ENCODE measurements at places on chromosomes 3 and 15.

GRCh38 chr3:180457225-180457624 is 144.7 kb upstream of the TTC14 start:
- peak; percentile 2 for DNase-seq

DNA sequence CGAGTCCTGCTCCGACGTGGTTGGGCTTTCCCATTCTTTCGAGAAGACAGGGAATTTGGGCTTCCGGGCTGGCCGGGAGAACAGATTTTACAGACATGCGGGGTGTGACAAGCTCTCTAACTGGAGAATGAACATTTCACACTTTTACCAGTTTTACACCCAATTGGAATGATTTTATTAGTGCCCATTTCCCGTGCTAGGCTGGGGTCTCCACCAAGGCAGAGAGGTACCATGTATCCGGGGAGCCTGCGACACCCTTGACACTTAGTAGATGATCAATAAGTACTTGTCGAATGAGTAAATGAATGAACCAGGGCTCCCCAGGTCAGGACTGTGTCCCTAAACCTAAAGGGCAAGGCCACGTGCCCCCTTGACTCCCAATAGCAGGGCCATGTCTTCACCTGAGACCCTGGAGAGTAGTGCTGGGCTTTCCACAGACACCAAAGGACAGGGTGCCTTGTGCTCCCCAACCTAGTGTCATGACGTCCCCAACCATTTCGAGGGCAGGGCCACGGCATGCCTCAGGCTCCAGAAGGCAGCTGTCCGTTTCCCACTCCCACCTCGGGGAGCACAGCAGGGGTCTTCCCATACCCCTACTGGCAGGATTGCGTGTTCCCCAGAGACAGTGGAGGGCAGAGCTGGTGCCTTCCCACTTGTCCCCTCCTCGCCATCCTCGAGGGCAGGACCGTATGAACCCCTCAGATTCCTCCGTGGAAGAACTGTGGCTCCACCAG is 679 bp upstream of the MYD88 start:
- peak; percentile 15 for DNase-seq

- DNase-seq = no peak
Measured at GRCh38 chr15:77179541-77179998, 108.7 kb upstream of the TSPAN3 start.

- DNase-seq = peak; percentile 41
Measured at GRCh38 chr3:81452418-81452817, 309.0 kb downstream of the GBE1 start.

DNA sequence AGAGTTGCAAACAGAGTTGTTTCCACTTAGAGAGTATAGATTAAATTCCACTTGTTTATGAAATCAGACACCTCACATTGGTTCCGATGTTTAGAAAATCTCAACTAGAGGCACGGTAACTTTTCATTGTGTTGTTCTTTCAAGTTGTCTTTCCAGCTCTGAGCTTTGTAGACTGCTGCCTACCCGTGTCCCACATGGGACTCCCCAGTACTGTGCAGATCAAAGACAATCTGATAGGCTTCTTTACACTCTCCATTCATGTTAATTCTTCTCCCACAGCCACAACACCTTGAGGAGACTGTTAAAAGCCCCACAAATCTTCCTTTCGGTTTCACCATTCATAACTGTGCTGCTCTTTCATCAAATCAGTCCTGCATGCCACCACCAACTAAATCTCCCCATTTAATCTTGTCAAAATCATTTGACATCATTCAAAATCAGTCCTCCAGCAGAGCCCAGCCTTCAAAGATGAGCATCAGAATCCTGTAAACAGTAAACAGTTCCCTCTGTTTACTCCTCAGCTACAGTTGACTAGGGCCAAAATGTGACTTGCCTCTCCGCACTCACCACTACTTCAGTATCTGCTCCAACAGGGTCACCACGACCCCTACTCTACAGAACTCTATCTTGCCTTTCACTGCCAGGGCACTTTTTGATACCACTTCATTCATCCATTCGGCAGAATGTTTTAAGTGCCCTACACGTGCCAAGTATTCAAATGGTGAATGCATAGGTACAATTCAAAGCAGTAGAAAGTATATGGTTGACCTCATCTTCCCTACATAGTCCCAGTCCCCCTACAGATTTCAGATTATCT is 8.3 kb downstream of the ANXA2 start:
- peak; percentile 49 for DNase-seq

DNA sequence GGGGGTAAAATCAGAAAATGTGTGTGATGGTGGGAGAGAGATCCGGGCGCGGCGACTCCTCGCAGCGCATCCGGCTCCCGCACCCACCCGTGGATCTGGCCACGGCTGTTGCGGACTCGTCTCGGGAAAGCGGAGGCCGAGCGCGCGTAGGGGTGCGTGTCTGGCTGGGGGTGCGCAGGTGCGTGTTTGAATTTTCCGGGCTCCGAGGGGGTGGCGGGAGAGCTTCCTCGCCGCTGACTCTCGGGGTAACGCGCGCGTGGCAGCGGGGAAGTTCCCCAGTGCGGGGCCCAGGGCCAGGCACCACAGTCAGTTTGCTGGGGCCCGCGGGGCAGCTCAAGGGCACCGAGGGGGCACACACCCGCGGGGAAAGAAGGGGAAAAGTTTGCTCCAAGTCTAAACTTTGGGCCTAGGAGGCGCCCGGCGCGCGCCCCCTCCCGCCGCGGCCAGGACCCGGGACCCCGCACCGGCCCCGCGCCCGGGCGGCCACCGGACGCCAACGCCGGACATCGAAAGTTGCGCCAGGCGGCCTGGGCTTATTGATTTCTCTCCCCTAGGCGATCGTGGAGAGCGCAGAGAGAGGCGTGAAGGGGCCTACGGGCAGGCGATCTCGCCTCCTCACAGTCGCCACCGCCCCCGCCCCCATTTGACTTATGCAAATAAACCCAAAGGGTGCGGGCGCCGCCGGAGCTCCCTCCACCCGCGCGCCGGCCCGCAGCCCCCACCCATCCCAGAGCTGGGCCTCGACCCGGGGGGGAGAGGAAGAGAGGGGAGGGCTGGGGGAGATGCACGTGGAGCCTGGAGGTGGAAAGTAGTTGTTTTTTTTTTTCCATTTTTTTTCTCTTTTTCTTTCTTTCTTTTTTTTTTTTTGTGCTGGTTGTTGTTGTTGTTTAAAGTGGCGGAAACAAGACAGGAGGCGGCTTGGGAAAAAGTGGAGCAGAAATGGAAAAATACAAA is 639 bp downstream of the FOXP1 start:
- DNase-seq = peak; percentile 73

DNA sequence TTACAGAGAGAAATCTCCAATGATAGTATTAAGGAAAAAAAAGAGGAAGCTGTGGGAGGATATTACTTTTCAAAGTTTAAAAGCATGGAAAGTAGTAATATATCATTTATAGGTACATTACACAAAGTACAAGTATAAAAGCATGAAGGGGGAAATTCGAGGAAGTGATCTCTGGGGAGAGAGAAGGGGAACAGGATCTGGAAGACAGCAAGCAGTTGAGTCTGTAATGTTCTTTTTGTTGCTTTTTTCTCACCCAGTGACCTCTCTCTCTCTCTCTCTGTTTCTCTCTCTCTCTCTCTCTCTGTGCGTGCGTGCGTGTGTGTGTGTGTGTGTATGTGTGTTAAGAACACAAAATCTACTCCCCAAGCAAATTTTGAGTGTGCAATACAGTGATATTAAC is 10.2 kb downstream of the C3orf20 start:
- no peak for DNase-seq

DNA sequence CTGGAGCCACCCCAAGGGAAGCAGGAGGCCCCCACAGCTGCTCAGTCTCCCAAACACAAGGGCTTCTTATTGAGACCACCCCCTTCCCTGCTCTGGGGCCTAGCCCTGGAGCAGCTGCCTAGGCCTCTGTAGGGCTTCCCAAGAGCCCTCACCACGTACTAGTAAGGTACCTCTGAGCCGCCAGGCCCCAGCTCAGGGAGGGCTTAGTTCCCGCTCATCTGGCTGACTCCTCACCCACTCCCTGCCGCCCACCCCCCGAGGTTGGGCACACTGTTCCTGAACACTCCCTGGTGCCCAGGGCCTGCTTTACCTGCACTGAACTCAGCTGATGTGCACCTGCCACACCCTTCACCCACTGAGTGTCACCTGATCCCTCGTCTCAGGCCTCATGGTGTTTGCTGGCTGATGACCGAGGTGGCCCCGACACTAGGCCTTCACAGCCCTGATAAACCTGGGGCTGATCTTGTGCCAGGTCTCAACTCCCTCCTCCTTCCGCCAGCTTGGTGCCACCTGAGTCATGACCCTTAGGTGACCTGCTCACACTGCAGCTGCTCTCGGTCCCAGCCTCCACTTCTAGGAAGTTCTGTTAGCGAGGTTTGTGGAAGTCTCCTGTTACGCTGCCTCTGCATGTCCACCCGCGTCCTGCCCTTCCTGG is 18.0 kb upstream of the SPTBN5 start:
- DNase-seq = no peak

DNA sequence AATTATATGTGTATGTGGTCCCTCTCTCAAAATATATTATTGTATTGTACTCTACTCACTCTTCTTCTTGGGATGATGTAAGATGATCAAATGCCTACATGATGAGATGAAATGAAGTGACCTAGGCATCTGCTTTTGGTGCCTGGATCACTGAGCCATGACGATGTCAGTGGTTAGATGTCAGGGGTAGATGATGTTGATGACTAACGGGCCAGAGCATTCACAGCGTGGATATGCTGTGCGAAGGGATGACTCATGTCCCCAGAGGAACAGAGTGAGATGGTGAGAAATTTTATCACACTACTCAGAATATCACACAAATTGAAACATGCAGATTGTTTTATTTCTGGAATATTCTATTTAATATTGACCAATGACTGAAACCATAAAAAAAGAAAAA is 233.9 kb upstream of the CADM2 start:
- DNase-seq = no peak

- DNase-seq = peak; percentile 96
Measured at GRCh38 chr3:128009952-128010846, 42.0 kb upstream of the SEC61A1 start.

- DNase-seq = peak; percentile 60
Measured at GRCh38 chr15:39934397-39935071, 619 bp downstream of the EIF2AK4 start.

GRCh38 chr3:138371070-138371965 is 22.9 kb downstream of the MRAS start:
- DNase-seq = no peak

DNA sequence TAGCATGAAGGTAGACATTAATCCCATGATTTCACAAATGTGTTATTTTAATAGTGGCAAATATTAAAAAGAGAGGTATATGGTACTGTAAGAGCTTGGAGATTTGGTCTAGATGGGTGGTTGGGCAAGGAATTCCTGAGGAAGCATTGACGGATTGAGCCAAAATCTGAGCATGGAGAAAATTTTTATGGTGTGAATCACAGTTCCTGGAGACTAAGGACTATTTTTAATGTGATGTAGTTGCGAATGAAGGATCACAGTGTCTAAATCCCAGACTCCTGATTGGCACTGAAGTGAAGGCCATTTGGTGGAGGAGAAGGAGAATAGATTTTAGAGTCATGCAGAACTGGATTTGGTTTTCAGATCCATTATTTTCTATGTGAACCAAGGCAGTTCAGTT is 188.7 kb upstream of the FEZF2 start:
- DNase-seq = peak; percentile 45
